SJSA1 (cell line): ENCODE measurements at places on chromosomes 2 and 18. TPM values are rescaled to one million over a fixed set of nuclear protein-coding genes. Genes with fewer than 3 reads are reported as not detected.
A peak's percentile ranks its signal among the peaks of the same experiment; 100 is the strongest.

- peak overlapping the region; percentile 65 for H3K27ac ChIP-seq
- H3K4me3 ChIP-seq: no peak overlapping the region
- H3K36me3 ChIP-seq: no peaks in the 10 kb centered on the region
- H3K27me3 ChIP-seq: no peaks in the 10 kb centered on the region
- DNase-seq: no peak
Observed at GRCh38 chr2:9178904-9179571, 27.6 kb upstream of the ASAP2 start.

DNA sequence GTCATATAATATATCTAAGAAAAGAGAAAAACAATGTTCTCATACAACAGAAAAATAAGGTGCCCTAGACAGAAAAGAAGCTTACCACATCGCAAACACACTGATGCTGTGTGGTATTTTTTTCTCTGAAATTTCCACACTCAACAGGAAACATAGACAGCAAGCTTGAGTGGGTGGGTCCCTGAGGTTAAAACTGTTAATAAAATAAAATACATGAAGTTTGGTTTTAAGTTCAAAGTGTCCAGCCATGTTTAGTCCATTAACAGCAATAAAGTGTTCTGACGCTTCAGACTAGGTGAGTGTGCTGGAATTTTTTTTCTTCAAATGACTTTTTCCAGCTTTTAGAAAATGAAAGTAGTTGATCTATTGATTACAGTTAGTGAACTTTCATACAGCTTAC, 83.3 kb upstream of the EPB41L5 start:
- H3K36me3 ChIP-seq: no peaks in the 10 kb centered on the region
- no peak for DNase-seq

DNA sequence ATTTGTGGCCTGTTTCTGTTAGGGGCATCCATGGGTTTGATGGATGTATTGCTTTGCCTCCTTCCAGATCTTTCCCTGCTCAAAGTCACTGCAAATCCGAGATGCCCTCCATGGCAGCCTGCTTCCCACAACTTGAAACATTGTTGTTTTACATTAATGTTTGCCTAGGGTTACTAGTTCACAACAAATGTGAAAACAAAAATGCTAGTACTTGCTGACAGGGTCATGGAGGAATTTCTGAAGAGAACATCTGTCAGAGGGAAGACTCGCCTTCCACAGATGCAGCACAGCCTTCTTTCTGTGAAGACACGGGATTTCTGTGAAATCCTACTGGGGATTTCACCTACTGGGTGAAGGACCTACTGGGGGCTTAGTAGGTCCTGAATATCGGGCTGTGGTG, 260.0 kb upstream of the FN1 start:
- H3K4me3 ChIP-seq: no peak overlapping the region
- no peak for DNase-seq
- H3K4me1 ChIP-seq: peaks cover 53% of the 10 kb centered on the region
- no peaks in the 10 kb centered on the region for H3K36me3 ChIP-seq

GRCh38 chr2:36727550-36727949, 31.0 kb downstream of the VIT start:
- H3K27me3 ChIP-seq: no peaks in the 10 kb centered on the region
- no peaks in the 10 kb centered on the region for H3K36me3 ChIP-seq
- no peak overlapping the region for H3K27ac ChIP-seq
- H3K4me3 ChIP-seq: no peak overlapping the region
- H3K4me1 ChIP-seq: peaks cover 13% of the 10 kb centered on the region
- DNase-seq: no peak

DNA sequence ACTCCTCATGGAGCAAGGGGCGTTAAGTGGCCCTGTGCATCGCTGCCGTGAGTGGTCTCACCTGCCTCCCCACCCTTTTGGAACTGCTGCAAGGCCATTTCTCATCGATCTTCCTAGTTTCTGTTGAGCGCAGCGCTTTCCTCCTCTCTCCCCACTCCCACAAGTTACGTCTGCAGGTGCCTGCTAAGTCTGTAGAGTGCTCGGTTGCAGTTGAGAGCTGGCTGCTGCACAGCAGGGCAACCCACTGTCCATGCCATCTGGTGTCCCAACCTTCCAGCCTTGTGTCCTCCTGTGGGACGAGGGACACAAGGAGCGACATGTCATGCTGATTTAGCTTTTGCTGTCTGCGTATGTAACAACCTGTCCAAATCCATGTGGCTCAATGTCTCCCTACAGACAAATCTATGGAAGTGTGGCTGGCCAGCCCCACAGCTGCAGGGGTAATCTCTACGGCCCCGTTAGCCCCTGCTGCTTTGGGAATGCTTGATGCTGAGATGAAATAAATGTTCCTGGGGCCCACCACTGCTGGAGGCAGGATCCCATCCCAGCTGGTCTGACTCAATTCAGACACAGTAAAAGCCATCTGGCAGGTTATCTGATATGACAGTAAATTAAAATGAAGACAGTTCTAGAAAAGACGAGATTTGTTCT, 68.1 kb upstream of the TCF7L1 start:
- H3K27ac ChIP-seq: no peak overlapping the region
- H3K4me1 ChIP-seq: no peaks in the 10 kb centered on the region
- no peak overlapping the region for H3K4me3 ChIP-seq
- no peaks in the 10 kb centered on the region for H3K36me3 ChIP-seq
- DNase-seq: no peak
- peaks cover 3% of the 10 kb centered on the region; the same call in 1 of the 2 replicates for H3K27me3 ChIP-seq

- no peak overlapping the region for H3K27ac ChIP-seq
- H3K27me3 ChIP-seq: peaks cover 3% of the 10 kb centered on the region; the same call in 1 of the 2 replicates
- H3K4me3 ChIP-seq: no peak overlapping the region
- no peaks in the 10 kb centered on the region for H3K4me1 ChIP-seq
- DNase-seq: no peak
- H3K36me3 ChIP-seq: no peaks in the 10 kb centered on the region
Observed at GRCh38 chr2:70664525-70664924, 103.5 kb downstream of the ADD2 start.

DNA sequence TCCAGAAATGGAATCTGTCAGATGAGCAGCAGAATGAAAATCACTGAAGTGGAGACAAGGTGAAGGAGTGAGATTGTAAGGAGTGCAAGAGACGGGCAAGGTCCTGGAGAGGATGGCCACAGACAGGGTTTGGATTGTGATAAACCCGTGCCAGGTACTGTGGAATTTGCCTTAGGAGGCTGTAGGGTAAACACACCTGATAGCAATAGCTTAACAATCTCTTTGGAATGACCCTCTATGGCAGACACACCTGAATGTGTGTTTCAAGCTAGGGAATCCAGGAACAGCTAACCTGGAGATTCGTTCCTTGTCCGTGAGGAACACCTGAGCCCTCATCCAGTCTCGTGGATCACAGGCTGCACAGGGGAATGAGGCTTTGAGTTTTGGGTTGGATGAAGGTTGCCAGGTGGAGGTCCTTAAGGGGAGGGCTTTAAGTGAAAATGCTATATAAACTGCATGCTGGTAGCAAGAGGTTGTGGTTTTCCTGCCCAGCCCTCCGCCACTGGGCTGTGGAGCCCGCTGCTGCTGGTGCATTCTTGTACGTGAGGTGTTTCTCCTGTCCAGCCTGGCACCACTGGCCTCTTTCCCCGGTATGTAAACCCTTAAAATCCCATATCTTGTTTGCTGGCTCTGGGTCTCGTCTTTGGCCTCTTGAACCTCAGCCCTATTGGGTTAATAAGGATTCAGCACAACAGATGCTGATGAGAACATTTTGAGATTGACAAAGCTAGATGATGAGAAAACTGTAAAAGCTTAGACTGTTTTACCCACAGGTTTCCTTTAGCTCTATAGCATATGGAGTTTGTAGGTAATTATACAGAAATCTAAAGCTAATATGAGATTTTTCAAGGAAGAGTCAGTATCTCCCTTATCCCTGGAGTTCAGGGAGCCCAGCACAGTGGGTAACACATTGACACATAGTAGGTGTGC, 117.9 kb downstream of the ARHGAP15 start:
- no peak for DNase-seq
- no peaks in the 10 kb centered on the region for H3K36me3 ChIP-seq
- no peak overlapping the region for H3K27ac ChIP-seq
- no peaks in the 10 kb centered on the region for H3K27me3 ChIP-seq

- DNase-seq: peak; percentile 24
- no peaks in the 10 kb centered on the region for H3K27me3 ChIP-seq
- no peak overlapping the region for H3K4me3 ChIP-seq
- peaks cover 40% of the 10 kb centered on the region for H3K4me1 ChIP-seq
Observed at GRCh38 chr2:111162718-111163331, 42.1 kb downstream of the BCL2L11 start.

GRCh38 chr18:55534547-55534946, 53.4 kb downstream of the TCF4 start:
- no peaks in the 10 kb centered on the region for H3K4me1 ChIP-seq
- no peaks in the 10 kb centered on the region for H3K36me3 ChIP-seq
- H3K27ac ChIP-seq: no peak overlapping the region
- H3K27me3 ChIP-seq: no peaks in the 10 kb centered on the region
- H3K4me3 ChIP-seq: no peak overlapping the region
- DNase-seq: no peak

DNA sequence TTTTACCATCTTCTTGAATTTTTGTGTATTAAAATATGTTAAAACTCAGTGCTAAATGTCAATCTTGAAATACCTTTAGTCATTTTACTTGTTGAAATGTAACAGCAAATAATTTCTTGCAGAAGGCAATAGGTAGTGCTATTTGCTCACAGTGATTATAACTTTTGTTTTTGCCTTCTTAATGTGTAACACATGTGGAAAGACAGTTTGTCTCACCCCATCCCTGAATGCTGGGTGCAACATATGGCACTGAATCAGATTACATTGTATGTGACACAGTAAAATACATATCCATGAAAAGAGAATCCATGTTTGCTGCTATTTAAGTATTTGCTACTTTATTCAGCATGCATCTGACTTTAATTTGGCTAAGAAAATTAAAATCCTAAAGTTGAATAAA, 35.3 kb downstream of the FRZB start:
- H3K27me3 ChIP-seq: peaks cover 3% of the 10 kb centered on the region; the same call in 1 of the 2 replicates
- no peaks in the 10 kb centered on the region for H3K36me3 ChIP-seq
- H3K4me1 ChIP-seq: no peaks in the 10 kb centered on the region
- H3K4me3 ChIP-seq: no peak overlapping the region
- H3K27ac ChIP-seq: no peak overlapping the region

DNA sequence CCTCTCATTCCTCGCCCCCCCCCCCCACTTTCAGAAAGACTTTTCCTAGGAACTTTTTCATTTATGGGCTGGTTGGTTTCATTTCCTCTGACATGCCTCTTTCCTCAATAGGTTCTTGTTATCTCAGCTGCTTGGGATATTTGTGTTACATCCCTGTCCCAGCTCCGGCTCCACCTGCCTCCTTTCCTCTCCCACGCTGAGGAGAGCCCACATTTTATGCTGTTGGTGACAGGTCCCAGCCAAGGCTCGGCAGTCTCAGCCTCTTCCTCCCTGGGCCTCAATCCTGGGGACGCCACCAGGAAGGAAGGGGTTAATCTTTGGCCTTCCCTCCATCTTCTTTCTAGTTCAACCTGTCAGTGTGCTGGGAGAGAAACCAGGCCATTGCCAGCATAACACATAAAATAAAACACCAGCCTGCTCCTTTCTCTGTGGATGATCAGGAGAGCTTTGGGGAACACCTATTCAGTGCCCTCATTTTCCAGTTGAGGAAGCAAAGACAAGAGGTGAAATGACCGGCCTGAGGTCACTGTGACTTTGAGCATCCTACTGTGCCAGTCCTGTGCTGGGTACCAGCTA, 216.9 kb upstream of the TNP1 start:
- H3K27ac ChIP-seq: no peak overlapping the region
- H3K36me3 ChIP-seq: no peaks in the 10 kb centered on the region
- H3K4me3 ChIP-seq: no peak overlapping the region

DNA sequence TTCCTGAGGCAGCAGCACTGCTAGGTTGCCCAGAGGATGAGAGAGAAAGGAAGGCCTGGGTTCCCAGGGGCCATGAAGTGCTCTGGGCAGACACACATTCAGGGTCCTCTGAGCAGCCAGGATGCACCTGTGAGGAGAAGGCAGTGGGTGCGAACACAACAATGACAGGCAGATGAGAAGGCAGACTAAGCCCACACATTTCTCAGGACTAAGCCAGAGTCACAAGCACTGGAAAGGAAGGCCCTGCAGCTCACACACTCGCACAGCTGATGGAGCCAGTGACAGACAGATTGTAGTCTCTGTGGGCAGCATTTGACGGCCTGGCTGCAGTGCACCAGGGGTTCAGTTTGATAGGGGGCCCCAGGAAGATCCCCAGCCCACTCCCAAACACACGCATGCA, 61.8 kb downstream of the ARHGEF4 start:
- no peak overlapping the region for H3K4me3 ChIP-seq
- H3K4me1 ChIP-seq: no peaks in the 10 kb centered on the region
- no peak overlapping the region for H3K27ac ChIP-seq
- no peaks in the 10 kb centered on the region for H3K36me3 ChIP-seq

DNA sequence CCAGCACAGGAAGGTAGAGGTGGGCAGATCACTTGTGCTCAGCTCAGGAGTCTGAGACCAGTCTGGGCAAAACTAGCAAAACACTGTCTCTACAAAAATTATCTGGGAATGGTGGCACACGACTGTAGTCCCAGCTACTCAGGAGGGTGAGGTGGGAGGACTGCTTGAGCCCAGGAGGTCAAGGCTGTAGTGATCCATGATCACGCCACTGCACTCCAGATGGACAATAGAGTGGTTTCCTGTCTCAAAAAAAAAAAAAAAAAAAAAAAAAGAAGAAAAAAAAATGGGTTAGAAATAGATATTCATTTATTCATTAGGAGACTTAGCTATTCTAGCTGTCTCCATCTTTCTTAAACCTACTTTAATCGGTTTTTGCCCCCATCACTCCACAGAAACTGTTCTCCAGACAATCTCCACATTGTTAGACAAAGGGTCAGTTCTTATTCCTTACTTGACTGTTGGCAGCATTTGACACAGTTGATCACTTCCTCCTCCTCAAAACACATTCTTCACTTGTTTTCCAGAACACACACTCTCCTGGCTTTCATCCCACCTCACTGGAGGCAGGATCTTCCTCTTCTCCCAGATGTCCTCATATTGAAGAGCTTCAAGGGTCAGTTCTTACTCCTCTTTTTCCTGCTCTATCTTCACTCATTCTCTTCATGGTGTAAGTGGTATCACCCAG, 103.1 kb downstream of the DTNB start:
- no peak overlapping the region for H3K4me3 ChIP-seq
- H3K36me3 ChIP-seq: no peaks in the 10 kb centered on the region
- no peaks in the 10 kb centered on the region for H3K4me1 ChIP-seq
- H3K27me3 ChIP-seq: no peaks in the 10 kb centered on the region
- DNase-seq: no peak

UGT1A10 gene
- total RNA-seq: not detected in 2 replicates

ALPI gene
- total RNA-seq: not detected in 2 replicates

RMND5A gene
- 33.2 and 41.6 TPM in 2 replicates for total RNA-seq

TCF4 gene
- 33.6 and 55.8 TPM in 2 replicates for total RNA-seq

SLC19A3 gene
- not detected in 2 replicates for total RNA-seq

MAP4K4 gene
- total RNA-seq: 63.9 and 83.1 TPM in 2 replicates

PDCL3 gene
- total RNA-seq: 30.2 and 33.9 TPM in 2 replicates

KIF5C gene
- 0.11 TPM in 1 of 2 replicates, not detected in the other for total RNA-seq

DUSP19 gene
- total RNA-seq: 5.1 and 8.5 TPM in 2 replicates
